Activated CD4-positive, alpha-beta T cell treated with anti-CD3 and anti-CD28 coated beads, Interleukin-2, amount 50 U/mL, for 4 hours (primary cell): ENCODE measurements at places on chromosomes 3 and 15.

DNA sequence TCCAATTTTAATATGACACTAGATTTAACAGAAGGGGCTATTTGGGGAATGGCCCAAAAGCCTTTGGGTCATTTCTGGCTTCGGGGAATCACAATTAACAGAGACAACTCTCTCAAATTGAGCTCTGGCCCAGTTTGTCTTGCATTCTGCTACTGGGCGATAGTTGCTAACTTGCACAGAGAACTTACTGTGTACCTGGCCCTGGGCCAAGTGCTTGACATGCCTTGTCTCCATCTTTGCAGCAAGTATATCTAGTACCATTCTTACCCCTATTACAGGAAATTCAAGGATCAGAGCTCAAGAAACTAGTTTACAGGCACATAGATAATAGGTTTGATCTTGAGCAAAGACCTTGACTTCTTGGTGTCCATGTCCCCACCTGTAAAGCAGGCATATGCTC is 175.7 kb downstream of the TMEM108 start:
- DNase-seq: no peak

GRCh38 chr3:31178467-31178866 is 284.0 kb upstream of the GADL1 start:
- no peak for DNase-seq

DNA sequence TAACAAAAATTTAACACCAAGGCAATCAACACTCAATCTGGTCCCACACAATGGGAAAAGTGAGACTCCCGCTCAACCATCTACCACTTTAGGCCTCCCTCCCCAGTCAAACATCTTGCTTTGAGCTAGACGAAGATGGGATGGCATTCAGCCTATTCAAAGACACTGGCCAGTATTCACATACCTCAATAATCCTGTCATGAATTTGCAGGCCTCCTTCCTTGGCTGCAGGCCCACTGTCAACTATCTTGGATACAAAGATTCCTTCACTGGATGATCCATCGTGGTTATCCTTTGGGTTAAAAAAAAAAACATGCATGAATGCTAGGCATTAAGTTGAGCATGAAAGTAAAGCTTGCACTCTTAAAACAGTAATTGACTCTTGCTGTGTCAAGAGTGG is 22.6 kb downstream of the PDZRN3 start:
- no peak for DNase-seq

- DNase-seq: no peak
These were observed 62.2 kb downstream of the CASR start for GRCh38 chr3:122245513-122246174.

GRCh38 chr15:53129121-53129904 is 339.2 kb upstream of the ONECUT1 start:
- DNase-seq: no peak

DNA sequence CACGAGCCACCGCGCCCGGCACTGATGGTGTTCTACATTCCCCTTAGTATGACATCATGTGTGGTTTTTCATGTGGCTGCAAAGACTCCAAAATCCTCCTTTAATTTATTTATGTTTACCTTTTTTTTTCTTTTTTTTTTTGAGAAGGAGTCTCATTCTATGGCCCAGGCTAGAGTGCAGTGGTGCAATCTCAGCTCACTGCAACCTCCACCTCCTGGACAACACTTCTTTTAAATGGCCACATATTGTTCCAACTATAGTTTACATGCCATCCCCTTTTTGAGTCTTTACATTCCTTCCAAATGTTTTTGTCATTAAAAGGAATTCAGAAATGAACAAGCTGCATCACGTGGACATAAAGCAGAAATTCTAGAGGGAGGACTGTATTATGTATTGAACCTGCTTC is 10.3 kb upstream of the CDV3 start:
- no peak for DNase-seq

GRCh38 chr15:41394924-41395323 is 7.4 kb downstream of the NDUFAF1 start:
- no peak for DNase-seq

DNA sequence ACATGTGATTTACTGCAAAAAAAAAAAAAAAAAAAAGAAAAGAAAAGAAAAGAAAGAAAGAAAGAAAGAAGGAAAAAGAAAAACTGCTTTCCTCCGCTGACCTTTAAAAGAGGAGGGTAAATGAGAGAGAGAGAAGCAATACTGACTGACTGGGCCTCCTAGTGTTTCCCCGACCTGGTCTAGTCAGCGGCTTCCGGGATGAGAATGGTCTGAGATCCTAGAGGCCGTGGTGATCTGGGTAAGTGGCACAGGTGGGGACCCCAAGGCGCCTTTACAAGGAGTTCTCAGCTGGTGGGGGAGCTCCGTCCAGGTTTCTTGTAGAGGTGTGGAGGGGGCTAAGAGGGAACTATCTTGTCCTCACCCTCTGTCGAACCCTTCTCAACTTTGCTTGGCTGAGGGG is 223.1 kb downstream of the MEIS2 start:
- no peak for DNase-seq

DNA sequence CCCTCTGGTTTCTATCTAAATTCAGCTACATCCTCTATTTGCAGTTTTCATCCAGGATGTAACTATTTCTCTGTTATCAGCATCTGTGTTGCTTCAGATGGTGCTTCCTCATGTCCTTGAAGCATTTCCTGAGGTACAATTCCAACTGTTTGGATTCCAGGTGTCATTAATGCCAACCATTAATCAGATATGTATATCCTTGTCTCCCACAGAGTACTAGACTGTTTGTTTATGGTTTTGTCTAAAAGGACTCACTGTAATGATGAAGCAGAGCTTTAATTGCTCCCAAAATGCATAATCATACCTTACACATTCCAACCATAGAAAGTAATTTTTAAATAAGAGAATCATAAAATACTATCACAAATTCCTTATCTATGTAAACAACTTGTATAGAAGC is 288.5 kb upstream of the MME start:
- DNase-seq: no peak

GRCh38 chr15:100193277-100193860 is 148.4 kb downstream of the ADAMTS17 start:
- DNase-seq: no peak

DNA sequence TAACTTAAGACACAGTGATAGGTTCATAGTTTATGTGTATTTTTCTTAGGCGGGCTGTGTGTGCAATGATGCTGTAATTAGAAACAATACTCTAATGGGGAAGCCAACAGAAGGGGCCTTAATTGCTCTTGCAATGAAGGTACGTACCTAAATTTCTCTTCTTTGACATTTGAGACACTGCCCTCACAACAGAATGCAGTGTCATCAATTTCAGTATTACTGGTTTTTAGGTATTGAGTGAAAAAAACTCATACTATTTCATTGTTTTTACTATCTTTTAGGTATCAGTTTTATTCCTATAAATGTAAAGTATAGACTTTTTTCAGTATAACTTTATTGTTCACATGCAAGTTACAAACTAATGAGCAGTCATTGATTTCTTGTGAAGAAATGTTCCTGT is 59.3 kb downstream of the ASTE1 start:
- DNase-seq: no peak

GRCh38 chr3:69371816-69372215 is 14.1 kb downstream of the FRMD4B start:
- no peak for DNase-seq

GRCh38 chr15:100663086-100663914 is 60.9 kb downstream of the ASB7 start:
- no peak for DNase-seq

DNA sequence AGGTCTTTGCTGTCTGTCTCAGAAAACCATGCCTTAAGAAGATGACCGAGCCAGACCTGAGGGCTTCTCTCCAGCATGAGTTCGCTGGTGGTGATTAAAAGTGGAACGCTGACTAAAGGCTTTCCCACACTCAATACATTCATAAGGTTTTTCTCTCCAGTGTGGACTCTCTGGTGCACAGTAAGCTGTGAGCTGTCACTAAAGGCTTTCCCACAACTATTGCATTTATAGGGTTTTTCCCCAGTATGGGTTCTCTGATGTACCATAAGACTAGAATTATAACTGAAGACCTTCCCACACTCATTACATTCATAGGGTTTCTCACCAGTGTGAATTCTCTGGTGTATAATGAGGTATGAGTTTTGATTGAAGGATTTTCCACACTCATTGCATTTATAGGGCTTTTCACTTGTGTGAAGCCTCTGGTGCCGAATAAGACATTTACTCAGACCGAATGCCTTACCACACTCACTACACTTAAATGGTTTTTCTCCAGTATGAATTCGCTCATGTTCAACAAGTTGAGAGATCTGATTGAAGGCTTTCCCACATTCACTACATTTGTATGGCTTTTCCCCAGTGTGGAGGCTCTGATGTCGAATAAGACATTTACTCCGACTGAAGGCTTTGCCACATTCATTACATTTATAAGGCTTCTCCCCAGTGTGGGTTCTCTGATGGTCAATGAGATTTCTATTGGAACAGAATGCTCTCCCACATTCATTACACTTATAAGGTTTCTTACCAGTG is 21.9 kb upstream of the ZNF445 start:
- no peak for DNase-seq

DNA sequence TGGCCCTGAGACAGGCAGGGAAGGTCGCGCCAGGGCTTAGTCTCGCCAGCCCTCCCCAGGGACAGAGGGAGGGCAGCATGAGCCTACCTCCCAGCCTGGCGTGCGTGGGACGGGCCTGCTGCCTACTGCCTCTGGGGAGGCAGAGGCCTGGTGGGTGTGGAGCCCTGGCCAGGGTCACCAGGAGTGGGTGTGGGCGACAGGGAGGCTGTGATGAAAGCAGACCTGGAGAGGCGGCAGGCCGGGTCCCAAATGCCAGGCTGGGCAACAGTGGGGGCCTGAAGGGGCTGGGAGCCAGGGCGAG is 33.1 kb downstream of the PLXNA1 start:
- no peak for DNase-seq

- DNase-seq: no peak
These were observed 15.8 kb upstream of the ALDH1A3 start for GRCh38 chr15:100863796-100864267.

- DNase-seq: no peak
These were observed 27.1 kb upstream of the AP4E1 start for GRCh38 chr15:50881121-50882048.

GRCh38 chr3:178353006-178353694 is 183.1 kb upstream of the KCNMB2 start:
- DNase-seq: no peak

GRCh38 chr3:120838441-120839091 is 69.4 kb upstream of the STXBP5L start:
- no peak for DNase-seq

GRCh38 chr15:52247461-52247860 is 48.1 kb downstream of the MYO5C start:
- DNase-seq: no peak

DNA sequence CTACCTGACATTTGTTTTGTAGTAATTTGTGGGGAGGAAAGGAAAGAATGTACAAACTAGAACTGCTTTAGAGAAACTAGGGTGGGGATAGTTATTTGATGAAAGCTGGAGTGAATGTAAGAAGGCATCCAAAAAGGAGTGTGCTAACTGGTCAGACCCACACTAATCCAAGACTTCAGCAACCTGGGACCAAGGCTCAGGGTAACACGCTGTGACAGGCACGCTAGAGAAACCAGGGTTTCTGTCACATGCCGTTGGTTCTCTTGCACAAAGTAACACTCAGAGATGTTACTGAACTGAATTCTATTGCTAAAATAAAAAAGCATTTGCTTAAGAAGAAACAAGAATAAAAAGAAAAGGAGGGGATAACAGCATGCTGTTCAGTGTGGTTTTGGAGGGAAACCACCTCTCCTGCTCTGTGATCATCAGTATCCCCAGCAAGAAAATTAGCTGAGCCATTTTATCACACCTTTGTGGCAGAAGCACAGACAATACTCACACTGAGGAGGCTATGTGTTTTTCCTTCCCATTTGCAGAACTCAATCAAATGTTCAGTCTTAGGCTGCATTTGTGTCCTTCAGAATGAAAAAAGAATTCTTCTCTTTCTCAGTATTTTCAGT is 2.8 kb upstream of the CCDC80 start:
- DNase-seq: no peak

- no peak for DNase-seq
These were observed 231.8 kb downstream of the TP63 start for GRCh38 chr3:189863031-189863430.

DNA sequence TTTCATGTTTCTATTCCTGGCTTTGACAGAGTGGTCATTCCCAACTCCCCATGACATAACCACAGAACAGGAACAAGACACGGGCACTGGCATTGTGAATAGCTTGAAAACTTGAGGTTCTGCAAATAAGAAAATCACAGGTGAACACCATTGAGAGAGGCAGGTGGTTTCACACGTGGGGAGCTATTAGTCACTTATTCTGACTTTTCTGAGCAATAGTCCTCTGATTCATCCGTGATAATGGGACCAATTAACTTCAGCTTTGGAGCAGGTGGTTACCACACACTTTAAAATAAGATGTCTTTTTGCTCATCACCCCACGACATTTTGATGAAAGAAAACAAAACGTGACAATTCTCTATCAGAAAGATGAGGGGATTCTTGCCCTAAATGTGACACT is 224.7 kb downstream of the KLF13 start:
- DNase-seq: no peak

DNA sequence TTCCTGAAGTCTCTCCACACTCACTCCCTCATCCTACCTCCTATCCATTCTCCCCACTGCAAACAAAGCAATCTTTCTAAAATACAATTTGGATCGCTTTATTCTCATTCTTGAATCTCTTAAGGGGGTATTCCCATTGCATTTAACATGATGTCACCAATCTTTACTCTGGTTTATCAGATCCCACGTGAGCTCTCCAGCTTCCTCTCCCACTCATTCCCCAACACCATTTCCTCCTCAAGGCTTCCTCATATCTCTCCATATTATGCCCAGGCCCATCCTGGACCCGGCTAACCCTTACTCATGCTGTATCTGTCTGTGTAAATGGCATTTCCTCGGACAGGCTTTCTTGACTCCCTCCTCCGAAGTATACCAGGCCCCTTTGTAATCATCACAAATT is 165.0 kb downstream of the CD47 start:
- no peak for DNase-seq

DNA sequence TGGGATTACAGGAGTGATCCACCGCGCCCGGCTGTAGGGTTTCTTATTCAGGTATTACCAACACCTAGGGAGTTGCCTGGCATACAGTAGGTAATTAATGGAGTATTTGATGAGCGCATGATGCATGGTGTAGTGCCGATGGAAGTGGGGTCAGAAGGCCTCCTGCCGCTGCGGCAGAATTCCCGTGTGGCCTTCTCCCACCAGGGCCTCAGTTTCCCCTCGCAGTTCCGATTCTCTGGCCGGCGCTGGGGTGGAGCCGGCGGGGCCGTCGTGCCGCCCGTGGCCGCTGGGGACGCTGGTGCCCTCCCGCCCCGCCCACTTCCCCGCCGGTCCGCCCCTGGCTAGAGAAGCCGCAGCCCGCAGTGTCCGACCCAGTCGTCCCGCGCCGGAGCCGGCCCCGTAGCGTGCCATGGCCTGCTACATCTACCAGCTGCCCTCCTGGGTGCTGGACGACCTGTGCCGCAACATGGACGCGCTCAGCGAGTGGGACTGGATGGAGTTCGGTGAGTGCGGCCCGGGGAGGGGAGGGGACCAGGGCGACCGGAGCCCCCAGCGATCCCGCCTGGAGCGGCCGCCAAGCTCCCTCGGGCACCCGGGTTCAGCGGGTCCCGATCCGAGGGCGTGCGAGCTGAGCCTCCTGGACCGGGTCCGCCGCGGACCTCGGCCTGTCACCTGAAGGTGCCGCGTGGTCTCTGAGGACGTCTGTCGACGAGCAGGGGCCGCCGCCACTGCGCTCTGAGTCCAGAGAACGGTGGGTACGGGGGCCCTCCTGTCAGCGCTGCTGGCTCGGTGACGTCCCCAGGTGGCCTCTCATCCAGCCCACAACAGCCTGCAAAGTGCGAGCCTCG is at the start of gene IRAK2:
IRAK2 (plus strand) TSS at position 374 of the 848 bp plus-strand sequence; CDS start at position 410, 36 bp downstream.
- DNase-seq: peak; percentile 43
